ENCODE measurements at places on chromosomes 4 and X.

GRCh38 chr4:78720994-78721677 lies 55.0 kb upstream of the BMP2K start:
- DNase-seq = peak; percentile 1

DNA sequence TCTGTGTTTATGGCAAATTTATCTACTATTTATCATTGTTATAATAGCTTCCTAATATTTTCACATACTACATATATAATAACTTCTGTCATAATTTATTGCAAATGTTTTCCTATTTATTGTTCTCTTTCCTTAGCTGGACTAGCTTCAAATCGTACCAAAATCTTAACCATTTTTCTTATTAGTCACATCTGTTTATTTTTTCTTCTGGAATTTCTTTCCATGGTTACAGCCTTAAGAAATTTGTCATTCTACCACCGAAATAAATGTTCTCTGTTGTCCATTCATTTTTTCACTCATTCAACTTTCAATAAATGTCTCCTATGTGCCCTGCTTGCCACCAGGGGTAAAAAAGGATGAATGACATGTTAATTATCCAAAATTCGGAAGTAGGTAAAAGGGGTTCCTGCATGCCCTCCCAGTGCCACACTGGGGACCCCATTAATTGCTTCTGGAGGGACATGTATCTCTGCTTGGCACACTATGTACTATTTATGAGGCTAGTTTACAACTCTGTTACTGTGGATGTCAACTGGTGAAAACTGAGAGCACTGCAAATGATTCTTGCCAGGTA lies 182.1 kb downstream of the SH3KBP1 start:
- no peak for DNase-seq

DNA sequence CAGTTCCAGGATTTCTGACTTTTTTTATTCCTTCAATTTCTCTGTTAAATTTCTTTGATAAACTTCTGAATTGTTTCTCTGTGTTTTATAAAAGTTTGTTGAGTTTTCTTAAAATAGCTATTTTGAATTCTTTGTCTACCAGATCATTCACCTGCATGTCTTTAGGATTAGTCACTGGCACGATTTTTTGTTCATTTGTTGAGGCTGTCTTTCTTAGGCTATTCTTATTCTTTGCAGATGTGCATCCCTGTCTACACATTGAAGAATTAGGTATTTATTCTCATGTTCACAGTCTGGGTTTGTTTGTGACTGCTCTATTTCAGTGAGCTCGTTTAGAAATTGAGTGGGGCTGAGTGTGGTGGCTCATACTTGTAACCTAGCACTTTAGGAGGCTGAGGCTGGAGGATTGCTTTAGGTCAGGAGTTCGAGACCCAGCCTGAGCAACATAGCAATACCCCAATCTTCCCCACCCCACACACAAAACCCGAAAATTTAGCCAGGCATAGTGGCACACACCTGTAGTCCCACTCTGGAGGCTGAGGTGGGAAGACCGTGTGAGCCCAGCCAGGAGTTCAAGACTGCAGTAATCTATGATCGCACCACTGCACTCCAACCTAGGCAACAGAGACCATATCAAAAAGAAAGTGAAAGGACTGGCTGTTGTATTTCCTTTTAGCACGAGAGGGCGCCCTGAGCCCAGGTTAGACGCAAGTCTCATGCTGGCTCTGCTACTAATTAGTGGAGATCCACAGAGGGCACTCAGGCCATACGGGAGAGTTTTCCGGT lies 42.0 kb downstream of the F8 start:
- peak; percentile 77 for DNase-seq

DNA sequence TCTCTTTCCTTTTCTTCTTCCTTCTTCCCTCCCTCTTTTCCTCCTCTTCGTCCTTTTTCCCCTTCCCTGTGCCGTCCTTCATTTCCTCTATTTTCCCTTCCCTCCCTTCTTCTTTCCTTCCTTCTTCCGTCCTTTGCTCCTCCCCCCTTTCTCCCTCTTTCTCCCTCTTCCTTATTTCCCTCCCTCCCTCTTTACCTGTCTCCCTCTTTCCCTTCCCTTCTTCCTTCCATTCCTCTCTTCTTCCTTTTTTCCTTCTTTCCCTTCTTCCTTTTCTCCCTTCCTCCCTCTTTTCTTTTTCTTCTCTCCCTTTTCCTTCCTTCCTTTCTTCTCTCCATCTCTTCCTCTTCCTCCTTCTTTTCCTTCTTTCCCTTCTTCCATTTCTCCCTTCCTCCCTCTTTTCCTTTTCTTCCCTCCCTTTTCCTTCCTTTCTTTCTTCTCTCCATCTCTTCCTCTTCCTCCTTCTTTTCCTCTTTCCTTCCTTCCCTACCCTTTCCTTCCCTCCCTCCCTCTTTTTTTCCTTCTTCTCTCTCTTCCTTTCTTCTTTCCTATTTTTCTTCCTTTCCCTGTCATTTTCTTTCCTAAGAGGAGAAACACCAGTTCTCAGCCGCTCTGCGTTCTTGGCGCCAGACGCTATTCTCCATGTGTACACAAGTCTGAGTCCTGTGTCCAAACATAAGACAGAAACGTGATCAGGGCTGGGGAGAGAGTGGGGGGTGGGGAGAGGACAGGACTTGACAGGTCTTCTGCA lies 597.1 kb downstream of the MID1IP1 start:
- DNase-seq = no peak

DNA sequence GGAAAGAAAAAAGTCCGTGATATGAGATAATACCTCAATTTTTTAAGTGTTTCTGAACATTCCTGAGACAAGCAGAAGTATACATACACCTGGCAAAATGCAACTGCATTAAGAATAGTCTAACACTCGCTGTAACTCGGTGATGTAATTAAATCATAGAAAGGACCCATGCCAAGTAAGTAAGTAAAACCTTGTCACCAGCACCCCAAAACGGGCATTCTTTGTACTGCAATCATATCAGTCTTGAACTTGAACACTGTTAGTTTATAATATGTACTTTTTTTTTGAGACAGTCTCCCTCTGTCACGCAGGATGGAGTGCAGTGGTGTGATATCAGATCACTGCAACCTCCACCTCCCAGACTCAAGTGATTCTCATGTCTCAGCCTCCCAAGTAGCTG lies 47.4 kb downstream of the SMIM14 start:
- no peak for DNase-seq

DNA sequence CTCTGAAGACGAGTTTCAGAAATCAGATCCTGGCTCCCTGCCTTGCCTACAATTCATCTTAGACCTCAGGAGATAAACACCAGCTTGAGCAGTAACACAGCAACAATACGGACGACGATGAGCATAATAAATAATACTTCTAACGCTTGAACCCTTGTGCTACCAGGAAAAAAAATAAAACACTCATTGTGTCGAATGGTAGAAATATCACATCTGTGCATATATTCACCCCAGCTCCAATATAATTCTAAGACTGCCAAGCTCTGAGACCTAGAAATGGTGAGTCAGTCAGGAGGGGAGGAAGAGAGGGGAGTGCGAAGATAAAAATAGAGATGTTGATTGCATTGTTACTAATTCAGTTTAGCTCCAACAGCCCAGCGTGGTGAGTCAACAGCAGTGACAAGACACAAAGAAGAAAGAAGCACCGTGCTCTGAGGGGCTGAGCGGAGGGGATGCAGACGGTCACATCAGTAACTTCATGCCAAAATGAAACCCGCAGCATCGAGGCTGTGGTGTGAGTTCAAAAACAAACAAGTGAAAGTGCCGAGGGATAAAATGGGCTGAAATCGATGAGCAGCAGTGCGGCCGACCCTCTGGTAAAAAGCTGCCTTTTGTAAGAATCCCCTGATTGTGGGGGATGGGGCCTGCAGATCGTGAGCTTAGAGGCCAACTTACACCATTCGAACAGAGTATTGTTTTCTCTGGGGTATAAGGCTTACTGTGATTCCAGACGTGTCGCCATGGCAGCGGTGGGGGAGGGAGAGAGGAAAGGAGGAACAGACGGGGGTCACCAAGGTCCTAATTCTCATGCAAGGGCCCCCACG lies 150.4 kb downstream of the MGST2 start:
- no peak for DNase-seq

GRCh38 chr4:19300213-19300612 lies 951.5 kb upstream of the SLIT2 start:
- DNase-seq = no peak

GRCh38 chrX:54415534-54416350 lies 24.5 kb upstream of the TSR2 start:
- DNase-seq = no peak

DNA sequence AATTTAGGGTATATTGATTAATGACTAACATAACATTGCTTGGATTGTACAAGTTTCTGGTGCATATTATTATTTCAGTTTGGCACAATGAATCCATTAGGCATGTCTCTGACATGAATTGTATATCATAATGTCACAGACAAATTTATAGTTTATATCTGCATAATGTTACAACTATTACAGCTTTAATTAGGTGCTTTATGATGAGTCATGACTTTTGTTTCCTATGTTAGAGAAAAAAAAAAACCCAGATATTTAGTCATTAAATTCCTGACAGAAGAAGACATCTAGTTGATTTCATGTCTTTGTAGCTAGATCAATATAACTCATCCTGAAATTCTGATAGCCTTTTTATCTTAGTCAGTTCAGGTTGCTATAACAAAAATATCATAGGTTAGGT lies 385.7 kb upstream of the EPHA5 start:
- no peak for DNase-seq
